NCI-H1436 treated with DMSO at 0.1 percent for 48 hours (cell line): ENCODE measurements at places on chromosomes 12 and 14.

GRCh38 chr12:10214895-10215267 is 2.2 kb downstream of the GABARAPL1 start:
- DNase-seq = no peak

GRCh38 chr12:111074559-111074958 is 154.2 kb upstream of the MYL2 start:
- no peak for DNase-seq

- no peak for DNase-seq
Measured at GRCh38 chr12:53560351-53560750, 53.1 kb upstream of the NPFF start.

GRCh38 chr14:61517911-61518384 is 177.4 kb upstream of the HIF1A start:
- no peak for DNase-seq

DNA sequence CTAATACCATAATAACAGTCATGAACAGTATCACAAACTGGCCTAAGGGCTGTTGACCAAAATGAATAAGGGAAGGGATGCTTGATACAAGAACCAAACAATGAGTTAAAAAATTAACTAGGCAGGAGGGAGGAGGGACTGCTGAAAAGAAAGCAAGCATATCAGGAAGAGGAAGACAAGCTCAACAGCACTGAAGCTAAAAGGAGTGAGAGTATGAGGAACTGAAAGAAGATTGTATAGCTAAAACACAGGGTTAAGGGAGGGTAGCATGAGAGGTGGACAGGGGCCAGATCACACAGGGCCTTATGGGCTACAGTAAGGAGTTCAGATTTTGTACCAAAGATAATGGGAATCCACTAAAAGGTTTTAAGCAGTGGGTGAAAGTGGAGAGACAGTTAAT is 34.1 kb downstream of the ITGA7 start:
- no peak for DNase-seq

GRCh38 chr12:131034631-131035244 is 81.0 kb downstream of the ADGRD1 start:
- DNase-seq = no peak

- DNase-seq = no peak
Measured at GRCh38 chr14:61129168-61129745, 148.2 kb downstream of the SLC38A6 start.

GRCh38 chr12:7219599-7220243 is 30.2 kb downstream of the PEX5 start:
- no peak for DNase-seq

- no peak for DNase-seq
Measured at GRCh38 chr14:90900476-90901083, 84.3 kb upstream of the TTC7B start.

GRCh38 chr14:103073367-103073875 is 10.6 kb upstream of the LBHD2 start:
- no peak for DNase-seq

DNA sequence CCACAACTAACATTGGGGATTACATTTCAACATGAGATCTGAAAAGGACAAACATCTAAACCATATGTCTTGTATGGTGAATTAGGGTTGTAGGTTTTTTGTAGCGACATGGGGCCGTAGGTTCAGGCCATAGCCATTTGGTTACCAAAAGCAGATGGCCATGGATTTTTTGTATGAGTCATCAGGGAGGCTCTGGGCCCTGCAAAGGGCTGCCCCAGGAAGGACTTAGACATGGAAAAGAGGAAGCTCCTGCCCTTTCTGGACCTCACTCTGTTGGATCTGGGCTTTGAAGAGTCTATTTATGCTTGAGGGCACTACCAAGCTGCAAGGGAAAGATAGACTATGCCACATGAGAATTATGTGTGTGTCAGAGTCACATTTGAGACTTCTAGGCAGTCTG is 89.3 kb upstream of the DHRS4 start:
- DNase-seq = no peak

- no peak for DNase-seq
Measured at GRCh38 chr12:50234347-50234746, 49.0 kb downstream of the LIMA1 start.

DNA sequence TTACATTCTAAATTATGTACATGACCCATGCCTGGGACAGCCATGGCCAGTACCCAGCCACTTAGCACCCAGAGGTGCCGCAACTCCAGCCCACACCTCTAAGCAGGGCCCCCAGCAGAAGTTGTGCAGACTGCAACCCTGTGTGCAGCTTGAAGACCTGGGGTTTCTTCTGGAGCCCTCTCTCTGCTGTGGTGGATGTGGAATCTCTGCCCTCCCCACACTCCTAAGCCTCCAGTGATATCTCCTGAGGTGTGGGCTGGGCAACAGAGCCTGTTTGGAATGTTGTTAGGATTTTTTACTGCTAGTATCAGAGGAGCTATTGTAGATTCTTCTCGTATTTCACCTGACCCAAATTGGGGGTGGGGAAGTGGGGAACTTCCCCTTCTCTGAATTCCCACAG is 59.4 kb upstream of the TUNAR start:
- no peak for DNase-seq

DNA sequence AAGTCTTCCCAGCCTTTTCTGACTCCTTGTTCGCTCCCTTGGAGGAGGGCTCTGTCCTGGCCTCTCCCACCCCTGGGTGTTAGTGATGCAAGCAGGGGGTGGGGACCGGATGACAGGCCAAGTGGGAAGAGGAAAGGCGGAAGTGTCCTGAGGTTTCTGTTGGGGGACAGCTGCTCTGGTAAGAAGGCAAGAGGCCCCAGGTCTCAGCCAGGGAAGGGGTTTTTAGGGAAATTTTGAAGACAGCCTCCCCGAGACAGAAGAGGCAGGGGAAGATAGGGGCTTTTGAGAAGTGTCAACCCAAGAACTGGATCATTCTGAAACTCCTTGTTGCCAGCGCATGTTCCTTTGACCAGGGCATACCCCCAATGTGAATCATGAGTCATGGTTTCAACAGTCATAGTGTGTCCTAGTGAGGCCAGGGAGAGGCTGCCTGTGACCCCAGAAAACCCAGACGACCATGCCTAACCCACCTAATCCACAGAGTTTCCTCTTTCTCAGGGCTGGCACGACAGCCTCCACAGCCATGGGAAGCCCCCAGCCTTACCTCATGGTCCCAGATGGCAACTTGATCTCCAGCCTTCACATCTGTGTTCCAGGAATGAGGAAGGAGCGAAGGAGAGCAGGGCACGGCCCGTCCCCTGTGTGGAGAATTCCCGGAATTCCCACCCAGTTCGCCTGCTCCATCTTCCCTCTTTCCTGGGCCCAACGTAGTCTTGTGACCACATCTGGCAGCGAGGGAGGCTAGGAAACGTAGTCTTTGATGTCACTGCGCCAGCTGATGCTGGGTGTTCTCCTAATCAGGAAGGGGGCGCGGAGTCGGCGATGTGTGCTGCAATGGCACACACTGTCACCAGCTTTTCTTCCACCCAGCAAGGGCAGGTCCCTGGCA is 4.9 kb upstream of the GPR132 start:
- no peak for DNase-seq

DNA sequence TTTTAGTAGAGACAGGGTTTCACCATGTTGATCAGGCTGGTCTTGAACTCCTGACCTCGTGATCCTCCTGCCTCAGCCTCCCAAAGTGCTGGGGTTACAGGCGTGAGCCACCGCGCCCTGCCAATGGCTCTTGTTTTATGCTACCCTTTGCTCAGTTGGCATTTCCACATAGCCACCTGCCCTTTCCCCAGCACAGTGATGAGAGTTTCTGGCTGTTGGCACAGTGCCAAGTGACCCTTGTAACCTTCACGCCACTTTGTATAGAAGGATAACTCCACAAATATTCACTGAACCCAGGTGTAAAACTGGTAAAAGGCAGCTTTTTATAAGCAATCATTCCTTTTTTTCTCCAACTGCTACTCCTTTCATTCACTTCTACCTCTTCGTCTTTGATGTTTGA is 18.5 kb upstream of the CCDC175 start:
- DNase-seq = no peak

GRCh38 chr14:20612403-20612802 is 21.2 kb upstream of the RNASE12 start:
- no peak for DNase-seq

- DNase-seq = no peak
Measured at GRCh38 chr12:123382684-123383083, 1.2 kb upstream of the KMT5A start.

GRCh38 chr14:70188322-70188658 is 461 bp downstream of the SLC8A3 start:
- DNase-seq = no peak

DNA sequence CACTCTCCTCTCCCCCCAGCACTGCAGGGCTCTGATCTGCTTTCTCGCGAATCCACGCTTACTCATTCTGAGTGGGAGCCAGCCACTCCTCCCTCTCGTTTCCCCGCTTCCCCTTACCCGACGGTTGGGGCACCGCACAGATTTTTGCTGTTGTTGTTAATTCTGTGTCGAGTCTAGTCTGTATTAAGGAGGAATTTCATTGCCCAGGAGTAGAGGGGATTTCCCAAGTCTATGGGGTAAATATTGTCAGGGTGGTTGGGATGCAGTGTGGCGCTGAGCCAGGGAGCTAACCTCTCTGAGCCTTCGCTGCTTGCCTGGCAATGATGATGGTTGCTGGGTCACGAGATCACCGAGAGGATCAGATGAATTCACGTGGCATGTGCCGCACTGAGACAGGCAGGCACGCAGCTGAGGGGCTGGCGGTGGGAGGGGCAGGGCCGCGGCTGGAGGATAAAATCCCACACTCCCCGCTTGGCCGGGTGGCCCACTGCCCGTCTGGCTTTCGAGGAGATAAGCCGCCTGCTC is 18.5 kb downstream of the NCOR2 start:
- no peak for DNase-seq

DNA sequence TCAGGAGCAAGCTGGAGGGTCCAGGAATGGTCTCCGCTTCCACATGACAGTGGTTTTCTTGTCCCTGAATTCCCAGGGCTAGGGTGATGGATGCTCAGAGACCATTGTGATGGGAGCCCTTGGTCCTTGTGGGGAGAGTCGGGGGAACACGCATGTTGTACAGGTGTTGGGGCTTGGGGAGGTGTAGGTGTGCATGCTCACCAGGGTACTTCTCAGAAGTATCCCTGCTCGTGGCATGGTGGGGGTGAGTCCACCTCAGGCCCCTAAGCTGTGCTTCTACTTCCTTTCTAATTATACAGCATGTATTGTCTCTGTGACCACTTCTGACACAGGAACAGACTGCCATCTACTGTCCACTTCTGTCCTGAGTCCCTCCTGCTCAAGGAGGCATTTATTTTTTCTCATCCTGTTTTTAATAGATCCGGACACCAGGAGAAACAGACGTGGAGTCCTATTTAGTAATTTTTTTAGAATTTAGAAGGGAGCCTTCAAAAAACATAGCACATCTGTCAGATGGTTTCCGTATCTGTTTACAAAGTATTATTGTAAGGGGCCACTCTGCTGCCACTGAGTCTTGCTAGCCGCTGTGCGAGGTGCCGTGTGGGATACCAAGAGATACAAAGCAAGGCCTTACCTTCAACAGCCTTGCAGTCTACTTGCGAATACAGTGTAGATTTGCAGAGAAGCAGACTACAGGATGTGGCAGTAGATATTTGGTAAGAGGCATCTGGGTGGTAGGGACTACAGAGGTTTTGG is 10.5 kb downstream of the NTF3 start:
- no peak for DNase-seq

DNA sequence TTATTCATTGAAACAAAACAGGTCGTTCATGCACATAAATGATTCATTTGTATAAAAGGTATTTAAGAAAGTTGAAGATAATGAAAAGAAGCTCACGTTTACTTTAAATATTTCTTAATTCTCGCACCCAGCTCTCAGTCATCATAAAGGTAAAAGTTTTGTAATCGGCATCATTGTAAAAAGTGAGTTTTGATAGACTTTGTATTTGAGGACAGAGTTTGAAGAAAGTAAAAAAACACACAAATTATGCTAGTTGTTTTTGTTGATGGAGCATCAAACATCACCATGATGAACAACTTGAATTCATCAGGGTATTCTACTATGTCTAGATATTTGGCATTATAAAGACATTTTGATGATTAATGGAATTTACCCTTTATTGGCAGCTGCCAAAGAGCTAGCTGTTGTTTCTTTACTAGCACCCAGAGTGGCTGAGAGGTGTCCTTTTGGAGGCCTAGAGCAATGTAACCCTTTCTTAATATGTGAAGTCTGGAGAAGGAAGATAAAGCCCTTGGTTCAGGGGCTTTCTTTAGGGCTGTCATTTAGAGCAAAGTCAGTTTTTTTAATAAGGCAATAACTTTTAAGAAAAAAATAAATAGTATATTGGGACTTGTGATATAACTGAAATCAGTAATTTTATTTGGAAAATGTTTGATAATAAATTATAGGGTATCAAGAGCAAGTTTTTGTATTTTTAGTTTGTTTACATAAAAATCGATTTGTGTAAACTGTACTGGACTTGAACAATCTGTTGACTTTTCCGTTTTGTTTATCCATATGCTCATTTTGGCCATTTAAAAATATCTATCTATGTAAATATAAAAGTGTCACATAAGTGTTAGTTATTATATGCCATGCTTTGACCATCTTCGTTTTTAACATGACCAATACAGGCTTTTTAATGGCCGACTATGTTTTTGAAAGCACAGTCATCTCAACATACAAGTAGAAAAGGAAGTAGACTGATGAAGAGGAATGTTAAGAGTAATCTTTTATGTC is 7.4 kb downstream of the GLRX5 start:
- no peak for DNase-seq

GRCh38 chr12:6563448-6564050 is 4.5 kb downstream of the NOP2 start:
- no peak for DNase-seq

DNA sequence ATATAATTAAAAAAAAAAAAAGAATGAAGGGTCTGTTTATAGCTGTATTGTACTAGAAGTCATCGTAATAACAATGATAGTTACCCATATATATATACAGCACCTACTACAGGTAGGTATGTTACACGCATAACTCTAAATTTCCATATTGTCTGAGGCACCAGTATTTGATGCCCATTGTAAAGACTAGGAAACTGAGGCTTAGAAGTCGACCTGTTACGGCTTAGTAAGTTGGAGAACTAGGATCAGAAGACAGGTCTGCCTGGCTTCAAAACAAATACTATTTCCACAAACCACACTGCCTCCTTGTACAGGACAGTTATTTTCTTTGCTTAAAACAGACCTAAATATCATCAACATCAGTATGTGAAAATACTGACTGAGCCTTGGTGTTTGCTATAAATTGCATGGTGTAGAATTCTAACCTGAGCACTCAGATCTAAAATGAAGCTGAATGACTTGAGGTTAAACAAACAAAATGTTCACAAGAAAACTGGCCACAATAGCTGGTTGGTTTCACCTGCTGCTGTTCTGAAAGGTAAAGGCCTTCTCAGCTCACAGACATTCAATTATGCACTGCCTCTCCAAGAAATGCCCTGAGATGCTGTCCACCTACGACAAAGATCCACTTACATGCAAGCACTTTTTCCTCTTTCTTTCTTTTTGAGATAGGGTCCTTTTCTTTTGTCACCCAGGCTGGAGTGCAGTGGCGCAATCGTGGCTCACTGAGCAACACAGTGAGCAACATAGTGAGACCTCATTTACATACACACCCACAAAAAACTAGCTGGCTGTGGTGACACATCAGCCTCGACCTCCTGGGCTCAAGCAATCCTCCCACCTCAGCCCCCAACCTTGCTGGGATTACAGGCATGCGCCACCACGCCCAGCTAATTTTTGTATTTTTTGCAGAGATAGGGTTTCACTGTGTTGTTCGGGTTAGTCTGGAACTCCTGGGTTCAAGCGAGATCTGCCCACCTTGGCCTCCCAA is 35.7 kb downstream of the SSH1 start:
- DNase-seq = no peak
